Naive thymus-derived CD4-positive, alpha-beta T cell (primary cell): ENCODE measurements at places on chromosomes 7 and 10. TPM values are rescaled to one million over a fixed set of nuclear protein-coding genes. Genes with fewer than 3 reads are reported as not detected.

- DNase-seq, result no peak
Observed at GRCh38 chr10:100749309-100750217, 4.2 kb downstream of the PAX2 start.

GRCh38 chr10:100519311-100520051 lies at the start of gene SEC31B:
SEC31B (minus strand) TSS chr10:100519861; CDS start chr10:100516952, 2,909 bp downstream.
- no peak for DNase-seq

GRCh38 chr10:83666762-83667161 lies 472.5 kb upstream of the GHITM start:
- DNase-seq, result no peak

- DNase-seq, result no peak
Observed at GRCh38 chr10:30294476-30295240, 54.4 kb downstream of the MTPAP start.

DNA sequence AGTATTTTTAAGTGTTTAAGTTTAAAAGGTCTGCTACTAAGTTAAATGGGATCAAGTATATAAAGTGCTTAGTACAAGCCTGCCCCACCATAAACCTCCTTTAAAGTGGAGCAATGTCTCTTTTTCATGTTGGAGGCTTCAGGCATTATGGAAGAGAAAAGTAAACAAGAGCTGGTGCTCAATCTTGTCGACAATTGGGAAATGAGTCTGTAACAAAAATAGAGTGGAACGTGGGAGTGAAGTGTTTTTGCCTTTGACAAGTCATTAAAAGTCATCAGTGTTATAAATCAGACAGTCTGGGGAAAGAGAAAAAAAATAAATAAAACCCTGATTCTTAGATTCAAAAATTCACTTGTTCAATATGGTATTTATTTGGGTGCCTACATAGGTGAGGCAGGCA lies 44.7 kb downstream of the DNAJC12 start:
- DNase-seq, result no peak

GRCh38 chr7:103932389-103932788 lies 57.1 kb downstream of the RELN start:
- no peak for DNase-seq

- DNase-seq, result no peak
Observed at GRCh38 chr7:127799535-127800305, 147.7 kb downstream of the SND1 start.

- DNase-seq, result no peak
Observed at GRCh38 chr7:48161407-48162125, 9.7 kb upstream of the ABCA13 start.

DNA sequence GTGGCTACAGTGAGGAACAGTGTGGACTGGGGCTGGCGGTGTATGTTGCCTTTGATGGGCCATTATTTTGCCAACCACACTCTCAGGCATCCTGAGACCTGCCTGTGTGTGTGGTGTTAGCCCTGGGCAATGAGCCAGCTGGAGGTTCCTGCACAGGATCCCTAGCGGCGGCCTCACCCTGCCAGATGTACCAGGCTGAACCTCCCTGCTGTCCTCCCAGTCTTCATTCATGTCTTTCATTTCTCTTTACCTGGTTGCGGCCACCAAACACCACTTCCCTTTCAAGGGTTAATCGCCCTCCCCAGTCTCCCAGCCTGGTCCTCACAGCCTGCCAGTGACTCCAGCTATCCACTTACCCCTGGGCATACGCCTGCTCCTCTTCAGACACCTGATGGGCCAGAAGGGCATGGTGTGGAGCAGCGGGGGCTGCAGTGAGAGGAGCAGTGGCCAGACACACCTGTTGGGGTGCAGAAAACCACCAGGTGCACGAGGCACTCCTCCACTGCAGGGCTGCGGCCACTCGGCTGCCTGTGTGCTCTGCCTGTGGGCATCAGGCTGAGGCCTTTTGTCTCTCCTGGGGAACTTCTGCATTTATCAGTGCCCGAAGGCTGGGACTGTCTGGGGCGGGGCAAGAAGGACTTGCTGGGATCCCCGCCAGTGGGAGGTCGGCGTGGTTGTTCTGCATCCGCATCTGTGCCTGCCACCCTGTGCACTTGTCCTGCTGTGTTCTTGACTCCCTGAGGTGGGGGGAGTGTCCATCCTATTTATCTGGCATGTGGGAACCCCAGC lies 111.6 kb downstream of the ARHGAP22 start:
- DNase-seq, result no peak

DNA sequence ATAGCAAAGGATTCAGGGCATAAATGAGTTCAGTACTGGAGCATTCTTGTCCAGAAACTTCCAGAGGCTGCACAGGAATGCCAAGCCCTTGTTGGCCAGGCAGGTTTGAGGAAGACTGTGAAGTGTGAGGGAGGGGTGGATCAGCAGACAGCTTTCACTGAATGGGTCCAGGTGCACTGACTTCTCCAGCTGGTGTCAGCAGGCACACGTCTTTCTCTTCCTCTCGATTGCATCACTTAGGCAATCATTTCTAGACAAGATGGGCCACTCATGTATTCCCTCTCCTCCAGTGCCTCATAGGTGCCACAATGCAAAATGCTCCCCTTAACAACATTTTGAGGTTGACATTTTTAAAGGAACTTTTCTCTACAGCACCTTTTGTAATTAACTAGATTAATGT lies 15.6 kb upstream of the PLEKHS1 start:
- no peak for DNase-seq

DNA sequence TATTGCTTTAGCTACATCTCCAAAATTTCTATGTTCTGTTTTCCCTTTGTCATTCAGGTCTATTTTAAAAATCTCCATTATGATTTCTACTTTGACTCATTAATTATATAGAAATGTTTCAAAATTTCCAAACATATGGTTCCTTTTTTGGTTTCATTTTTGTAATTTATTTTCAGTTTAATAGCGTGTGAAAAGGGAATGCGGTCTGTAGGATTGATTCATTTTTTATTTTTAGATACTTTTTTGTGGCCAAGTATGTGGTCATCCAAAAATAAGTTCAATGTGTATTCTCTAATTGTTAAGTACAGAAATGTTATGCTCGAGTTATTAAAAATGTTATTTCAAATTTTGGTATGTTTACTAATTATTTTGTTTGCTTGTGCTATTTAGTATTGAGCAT lies 72.5 kb upstream of the ANKRD1 start:
- DNase-seq, result no peak

GRCh38 chr10:11406746-11407145 lies 204.7 kb downstream of the USP6NL start:
- no peak for DNase-seq

- DNase-seq, result no peak
Observed at GRCh38 chr10:77905086-77905748, 21.3 kb downstream of the DLG5 start.

The ZNF853 gene
- polyA plus RNA-seq, result 0.50 TPM

The LGI1 gene
- not detected for polyA plus RNA-seq

The GPR26 gene
- polyA plus RNA-seq, result not detected
